ENCODE measurements at places on chromosomes 1 and 21.

DNA sequence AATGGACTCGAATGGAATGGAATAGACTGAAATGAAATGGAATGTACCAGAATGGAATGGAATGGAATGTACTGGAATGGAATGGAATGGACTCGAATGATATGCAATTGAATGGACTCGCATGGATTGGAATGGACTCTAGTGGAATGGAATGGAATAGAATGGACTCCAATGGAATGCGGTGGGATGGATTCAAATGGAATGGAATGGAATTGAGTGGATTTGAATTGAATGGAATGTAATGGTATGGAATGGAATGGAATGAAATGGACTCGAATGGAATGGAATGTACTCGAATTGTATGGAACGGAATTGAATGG, 99.6 kb upstream of the FBXO28 start:
- DNase-seq: no peak

DNA sequence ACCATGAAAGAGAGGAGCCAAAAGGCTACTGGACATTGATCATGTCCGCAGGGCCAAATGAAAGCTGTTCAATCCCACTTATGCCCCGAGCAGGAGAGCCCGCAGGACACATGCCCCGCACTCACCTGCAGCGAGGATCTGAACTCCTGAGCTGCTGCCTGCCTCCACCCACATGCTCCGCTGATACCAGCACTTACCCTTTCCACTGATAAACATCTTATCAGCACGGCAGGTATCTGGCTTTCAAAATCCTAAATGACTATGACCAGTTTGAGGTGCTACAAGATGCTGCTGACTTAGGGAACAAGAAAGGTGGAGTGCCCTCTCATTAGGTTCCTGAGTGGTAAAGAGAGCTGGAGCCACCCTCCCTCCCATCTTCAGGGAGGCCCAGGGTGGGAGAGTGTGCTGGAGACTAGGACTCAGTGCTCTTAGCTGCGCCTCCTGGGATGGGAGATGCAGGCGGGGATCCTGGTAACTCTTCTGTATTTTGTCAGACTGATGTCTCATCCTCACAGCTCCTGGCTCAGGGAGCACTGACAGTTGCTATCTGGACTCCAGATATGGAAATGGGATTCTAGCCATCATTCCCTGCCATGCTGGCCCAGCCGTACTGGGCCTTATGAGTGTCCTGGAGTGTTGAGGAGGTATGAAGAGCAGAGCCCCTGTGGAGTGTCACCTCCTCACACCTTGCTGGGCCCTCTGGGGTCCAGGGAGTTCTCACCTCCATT, 86.4 kb upstream of the F3 start:
- no peak for DNase-seq

- DNase-seq: no peak
Observed at GRCh38 chr1:34688006-34688741, 66.7 kb upstream of the GJB5 start.

DNA sequence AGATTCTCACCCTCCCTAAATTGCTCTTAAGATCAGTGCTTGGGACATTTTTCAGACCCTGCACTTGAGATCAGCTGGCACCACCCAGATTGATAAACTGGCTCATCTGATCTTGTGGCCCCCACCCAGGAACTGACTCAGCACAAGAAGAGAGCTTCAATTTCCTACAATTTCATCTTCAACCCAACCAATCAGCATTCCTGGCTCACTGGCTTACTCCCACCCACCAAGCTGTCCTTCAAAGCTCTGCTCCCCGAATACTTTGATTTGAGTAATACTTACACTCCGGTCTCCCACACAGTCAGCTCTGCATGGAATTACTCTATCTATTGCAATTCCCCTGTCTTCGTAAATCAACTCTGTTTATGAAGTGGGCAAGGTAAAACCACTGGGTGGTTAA, 461.9 kb upstream of the RGS18 start:
- no peak for DNase-seq

GRCh38 chr1:183995322-183996039, 42.0 kb downstream of the COLGALT2 start:
- DNase-seq: no peak

GRCh38 chr1:102970496-102971078, 137.7 kb downstream of the COL11A1 start:
- no peak for DNase-seq

DNA sequence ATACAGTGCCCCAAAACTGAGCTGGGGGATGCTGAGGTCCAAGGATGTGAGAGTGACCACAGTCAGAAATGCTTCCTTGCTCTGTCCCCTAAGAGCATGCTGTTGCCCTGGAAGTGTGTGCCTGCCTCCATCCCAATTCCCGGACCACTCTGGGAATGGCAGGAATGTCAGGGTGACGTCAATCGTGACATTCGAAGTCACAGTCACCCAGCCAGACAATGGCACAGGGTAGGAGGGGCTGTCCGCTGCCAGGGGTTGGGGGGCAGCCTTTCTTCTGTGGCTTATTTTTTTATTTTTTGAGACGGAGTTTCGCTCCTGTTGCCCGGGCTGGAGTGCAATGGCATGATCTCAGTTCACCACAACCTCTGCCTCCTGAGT, 22.3 kb downstream of the MEF2D start:
- DNase-seq: no peak

GRCh38 chr1:202752774-202753173, 42.5 kb upstream of the SYT2 start:
- no peak for DNase-seq

DNA sequence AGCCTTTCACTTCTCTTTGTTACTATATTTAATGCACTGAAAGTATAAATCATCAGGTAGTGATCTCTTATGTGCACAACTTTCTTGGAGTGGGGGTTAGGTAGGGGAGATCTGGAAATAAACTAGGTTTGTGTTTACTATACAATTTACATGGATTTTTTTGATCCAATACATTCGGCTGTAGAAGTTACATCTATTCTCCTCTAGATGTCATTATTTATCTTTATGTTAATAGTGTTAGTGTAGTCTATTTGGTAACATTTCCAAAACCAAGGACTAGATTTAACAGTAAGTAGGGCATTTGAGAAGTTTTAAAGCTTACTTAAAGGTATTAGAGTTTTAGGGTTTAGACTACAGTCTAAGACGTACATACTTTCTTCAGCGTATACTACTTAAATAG, 5.4 kb downstream of the VPS45 start:
- no peak for DNase-seq

DNA sequence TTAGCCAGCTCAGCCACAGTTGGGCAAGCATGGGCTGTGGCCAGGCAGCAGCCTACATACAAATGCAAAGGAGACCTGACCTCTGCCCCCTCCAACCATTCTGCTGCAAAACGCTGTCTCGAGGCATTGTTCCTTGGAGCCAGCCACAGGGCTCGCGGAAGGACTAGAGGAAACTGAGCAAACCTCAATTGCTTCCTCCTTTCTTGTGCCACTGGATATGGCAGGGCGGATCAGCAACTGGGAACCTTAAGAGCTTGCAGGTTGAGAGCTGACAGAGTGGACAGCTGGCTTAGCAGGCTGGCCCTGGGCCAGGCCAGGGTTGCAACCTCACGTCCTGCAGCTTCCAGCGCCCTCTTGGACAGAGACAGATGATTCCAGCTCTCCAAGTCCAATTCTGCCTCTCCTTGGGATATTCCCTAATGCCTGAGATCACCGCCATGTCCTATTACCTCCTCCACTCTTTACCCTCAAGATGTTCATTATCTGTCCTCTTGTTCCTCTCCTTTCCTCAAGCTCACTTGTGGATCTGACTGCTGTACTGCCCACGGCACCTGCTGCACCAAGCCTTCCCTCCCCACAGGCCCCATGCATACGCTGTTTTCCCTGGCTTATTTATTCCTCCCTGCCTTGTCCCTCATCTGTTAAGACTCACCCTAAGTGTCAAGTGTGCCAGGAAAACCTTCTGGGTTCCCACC, 67.5 kb downstream of the SDC3 start:
- DNase-seq: no peak

DNA sequence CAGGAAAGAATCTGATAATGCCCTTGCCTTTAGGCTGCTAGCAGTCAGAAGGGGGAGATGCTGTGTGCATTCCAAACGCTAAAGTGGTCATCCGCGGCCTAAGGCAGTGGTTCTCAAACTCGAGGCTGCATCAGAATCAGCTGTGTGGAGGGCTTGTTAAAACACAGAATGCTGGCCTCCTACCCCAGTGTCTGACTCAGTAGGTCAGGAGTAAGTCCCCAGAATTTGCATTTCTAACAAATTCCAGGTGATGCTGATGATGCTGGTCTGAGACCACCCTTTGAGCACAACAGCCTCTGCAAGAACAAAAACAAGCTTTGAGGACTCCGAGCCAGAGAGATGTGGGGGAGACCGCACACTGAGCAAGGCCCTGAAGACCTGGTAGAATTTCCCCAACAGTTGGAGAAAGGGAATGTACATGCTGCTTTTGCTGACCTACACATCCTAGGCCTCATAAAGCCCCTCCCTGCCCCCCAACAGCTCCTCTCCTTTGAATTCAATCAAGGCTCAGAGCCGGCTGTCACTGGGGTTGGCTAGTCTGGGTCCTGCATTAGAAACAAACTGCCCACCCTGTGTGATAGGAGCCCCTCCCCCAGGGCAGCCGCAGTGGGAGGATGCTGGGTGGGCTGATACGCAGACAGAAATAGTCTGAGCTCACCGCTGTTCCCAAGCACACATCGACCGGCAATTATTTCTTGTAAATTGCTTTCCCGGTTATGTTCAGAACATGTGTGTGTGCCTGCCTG, 27.1 kb downstream of the SHISAL2A start:
- no peak for DNase-seq

GRCh38 chr1:89670163-89670562, 37.2 kb downstream of the LRRC8C start:
- no peak for DNase-seq

DNA sequence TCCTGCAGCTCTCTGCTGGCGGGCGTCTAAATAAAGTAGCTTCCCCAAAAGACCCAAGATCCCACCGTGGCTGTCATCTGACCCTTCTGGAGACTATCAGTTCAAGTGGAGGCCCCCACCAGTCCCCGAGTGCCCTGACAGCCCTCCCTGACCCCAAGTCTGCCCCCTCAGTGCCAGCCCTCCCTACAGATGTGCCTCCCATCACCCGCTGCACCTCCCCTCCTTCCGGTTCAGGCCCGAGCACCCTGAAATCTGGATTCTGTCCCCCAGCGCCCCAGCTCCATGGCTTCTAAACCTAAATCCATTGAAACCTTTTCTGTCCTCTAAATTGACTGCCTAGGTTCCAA, 595 bp downstream of the IL10RB start:
- DNase-seq: peak; percentile 31

DNA sequence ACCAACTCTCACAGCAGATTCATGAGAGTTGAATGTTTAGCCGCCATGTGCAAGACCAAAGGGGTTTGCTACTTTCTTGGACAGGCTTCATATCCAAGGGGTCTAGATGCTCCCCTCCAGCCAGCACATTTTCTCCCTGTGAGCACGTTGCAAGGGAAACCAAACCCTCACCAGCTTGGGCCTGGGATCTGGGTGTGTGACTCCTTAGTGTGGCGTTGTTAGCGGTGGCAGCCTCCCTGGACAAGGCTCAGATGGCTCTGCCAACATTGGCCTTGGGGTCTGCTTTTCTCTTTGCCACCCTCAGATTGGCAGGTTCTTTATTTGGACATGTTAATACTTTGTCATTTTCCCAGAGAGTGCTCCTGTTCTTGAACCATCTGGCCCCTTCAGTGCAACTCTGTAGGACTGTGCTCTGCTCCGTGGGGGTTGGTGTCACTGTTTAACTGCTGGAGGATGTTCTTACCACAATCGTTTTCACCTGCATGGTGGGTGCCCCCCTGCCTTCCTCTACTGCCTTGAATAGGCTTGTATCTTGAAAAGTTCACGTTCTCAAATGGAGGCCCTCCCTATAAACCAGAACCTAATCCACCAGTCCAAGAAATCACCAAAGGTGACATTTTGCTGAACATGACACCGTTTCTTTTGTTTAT, 13.4 kb downstream of the ABCG1 start:
- DNase-seq: peak; percentile 29

- DNase-seq: no peak
Observed at GRCh38 chr1:67142931-67143330, 8.2 kb upstream of the C1orf141 start.

DNA sequence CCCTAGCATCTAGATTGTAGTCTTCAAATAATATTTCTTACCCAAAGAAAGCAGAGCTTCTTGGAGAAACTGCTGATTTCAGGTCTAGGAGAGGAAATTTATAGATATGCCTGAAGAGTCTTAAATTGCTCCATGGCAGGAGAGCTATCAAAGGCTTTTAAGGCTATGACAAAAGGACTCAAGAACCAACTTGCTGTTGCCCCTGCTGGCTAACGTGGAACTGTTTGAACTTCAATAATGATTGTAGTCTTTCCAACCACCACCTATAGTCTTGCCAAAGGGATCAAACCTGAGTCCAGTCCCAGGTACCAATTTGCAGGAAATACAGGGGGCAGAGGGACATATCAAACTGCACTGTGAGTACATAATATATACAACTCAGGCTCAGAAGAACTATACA, 336.2 kb upstream of the ESRRG start:
- no peak for DNase-seq

DNA sequence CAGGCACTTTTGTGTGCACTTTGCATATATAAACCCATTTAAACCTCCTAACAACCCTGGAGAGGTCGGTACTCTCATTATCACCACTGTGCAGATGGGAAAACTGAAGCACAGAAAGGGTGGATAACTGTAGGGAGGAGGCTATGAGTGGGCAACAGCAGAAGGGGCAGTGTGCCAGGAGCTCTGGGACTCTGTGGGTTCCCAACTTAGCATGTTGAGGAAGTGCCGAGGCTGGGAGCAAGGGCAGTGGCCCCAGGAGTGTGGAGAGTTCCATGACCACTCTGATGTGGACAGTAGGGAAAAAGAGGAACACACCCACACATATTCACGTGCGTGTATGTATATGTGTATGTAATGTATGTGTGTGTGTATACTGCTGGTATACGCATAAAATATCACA, 25.7 kb upstream of the KCNC4 start:
- DNase-seq: no peak

DNA sequence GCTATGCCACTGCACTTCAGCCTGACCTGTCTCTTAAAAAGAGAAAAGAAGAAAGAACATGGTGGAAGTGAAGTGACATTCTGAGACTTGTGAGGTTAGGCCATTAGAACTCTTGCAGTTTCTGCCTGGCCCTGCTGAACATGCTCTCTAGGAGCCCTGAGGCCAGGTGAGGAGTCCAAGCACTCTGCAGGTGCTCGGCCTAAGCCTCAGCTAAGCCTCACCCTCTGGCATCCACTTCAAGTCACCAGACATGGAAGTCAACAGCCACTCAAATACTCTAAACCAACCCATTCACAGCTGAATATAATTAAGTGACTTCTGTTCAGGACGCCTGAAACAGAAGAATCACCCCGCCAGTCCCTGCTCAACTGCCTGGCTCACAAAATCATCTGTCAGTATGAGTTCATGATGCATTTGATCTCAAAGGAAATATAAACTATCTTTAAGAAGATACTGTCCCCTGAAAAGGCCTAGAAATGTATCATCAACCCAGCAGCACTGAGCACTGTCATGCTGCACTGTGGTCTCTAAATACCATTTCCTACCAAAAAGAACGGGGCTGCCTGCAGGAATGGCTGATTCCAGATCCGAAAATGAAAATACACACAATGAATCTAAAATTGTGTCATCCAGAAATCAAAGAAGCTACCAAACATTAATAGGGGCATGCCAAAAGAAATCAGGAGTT, 118.8 kb downstream of the PSMG1 start:
- DNase-seq: no peak
